ENCODE measurements at places on chromosomes 11 and 22. TPM values are rescaled to one million over a fixed set of nuclear protein-coding genes. Genes with fewer than 3 reads are reported as not detected.

DNA sequence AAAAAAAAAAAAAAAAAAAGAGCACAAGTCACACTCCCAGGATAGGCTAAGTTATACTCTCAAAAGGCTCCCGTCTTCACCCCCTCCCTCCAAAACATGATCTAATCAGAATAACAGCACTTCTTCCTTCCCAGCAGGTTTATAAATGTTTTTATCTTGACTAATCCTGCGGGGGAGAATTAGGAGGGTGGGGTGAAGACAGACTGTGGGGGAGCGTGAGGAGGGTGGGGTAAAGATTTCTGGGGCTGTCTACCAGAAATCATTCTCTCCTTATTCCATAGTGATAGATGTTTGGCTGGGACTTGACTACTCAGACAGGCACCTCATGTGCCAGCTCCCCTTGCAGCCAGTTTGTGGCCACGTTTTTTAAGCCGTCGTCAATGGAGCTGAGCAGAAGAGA lies 17.0 kb downstream of the KCNE3 start:
- DNase-seq: no peak

- no peak for DNase-seq
Observed at GRCh38 chr11:41446566-41446965, 12.9 kb downstream of the LRRC4C start.

DNA sequence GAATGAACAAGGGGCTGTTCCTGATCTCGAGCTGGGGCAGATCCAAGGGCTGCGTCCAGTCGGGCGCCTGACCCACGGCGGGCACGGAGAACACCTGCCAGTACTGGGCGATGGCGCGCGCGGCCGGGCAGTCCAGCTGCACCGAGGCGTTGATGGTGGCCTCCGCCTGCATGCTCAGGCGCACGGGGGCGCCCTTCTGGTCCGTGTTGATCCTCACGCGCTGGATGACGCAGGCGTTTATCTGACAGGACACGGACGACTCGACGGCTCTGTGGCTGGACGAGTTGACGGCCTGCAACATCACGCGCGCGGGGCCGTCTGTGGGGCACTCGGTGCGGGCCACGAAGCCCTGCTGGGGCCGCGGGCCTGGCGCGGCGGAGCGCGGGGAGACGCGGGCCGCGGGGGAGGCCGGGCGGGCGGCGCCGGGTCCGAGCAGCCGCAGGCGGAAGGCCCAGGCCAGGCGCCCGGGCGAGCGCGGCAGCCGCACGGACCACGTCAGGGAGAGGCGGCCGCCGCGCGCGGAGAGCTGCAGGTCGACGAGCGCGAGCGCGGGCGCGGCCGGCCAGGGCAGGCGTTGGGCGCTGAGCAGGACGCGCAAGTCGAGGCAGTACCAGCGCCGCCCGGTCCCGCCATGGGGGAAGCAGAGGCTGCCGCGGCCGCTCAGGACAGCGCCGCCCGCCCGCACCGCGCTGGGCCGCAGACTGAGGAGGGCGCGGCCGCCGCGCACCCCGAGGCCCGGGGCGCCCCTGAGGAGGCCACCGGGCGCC lies 511 bp downstream of the PKDREJ start:
- no peak for DNase-seq

- DNase-seq: no peak
Observed at GRCh38 chr11:75439026-75439425, 6.0 kb upstream of the KLHL35 start.

DNA sequence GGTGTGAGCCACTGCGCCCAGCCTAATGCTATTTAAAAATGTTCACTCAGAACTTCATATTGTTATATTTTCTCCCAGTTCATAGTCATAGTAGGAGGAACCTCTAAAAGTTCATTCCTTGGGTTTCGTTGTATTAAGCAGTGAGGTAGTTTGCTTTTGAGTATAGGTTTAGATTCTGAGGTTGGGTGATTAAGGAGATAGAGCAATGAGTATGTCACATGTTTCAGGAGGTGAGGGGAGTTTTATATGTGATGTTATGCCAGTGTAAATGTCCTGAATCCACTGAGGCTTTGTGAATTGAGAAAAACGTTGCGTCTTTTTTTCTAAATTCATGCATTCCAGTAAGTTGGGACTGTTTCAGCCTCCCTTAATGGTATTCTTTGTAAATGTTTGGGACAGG lies 4.2 kb downstream of the UBE2L3 start:
- no peak for DNase-seq

DNA sequence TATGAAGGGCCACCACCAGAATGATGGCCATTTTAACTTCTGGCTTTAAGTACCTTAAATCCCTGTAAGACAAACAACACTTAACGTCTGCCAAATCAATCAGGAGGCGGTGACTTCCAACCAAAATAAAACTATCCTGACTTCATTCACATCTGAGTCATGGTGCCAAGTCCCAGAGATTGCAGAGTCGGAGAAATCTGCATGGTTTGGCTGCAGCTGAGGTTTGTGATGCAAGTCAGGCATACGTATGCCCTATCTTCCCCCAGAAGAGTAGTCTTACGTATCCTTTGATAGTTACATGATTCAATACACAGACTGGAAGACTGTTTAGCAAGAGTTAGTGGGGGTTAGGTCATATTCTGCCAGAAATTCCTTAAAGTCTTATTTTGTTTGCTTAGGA lies 1.7 kb upstream of the GAB2 start:
- no peak for DNase-seq

DNA sequence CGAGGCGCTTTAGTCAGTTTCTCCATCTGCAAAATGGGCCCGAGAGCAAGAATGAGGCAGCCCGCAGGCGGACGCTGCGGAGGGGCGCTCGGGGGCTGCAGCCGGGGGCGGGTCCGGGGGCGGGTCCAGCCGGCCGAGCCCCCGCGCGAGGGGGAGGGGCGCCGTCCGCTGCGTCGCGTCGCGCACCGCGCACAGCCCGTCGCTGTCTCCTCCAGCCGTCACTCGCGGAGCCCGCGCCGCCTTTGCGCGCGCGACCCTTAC lies 282 bp downstream of the PC start:
- no peak for DNase-seq

DNA sequence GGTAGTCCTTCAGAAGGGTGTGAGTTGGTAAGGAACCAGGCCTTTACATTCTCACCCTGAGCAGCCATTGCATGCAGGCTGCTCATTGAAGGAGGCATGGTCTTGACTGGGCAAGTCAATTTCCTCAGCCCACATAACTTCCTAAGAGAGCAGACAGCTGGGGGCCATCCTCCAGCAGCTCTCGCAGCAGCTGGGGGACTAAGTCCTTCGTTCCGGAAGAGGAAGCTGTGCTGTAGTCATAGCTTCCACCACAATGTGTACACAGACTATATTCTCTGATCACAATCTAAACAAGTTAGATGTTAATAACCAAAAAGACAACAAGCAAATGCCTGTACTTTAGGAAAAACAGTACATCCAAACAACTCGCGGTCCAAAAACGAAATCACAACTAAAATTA lies 30.1 kb upstream of the MPPED1 start:
- DNase-seq: no peak

DNA sequence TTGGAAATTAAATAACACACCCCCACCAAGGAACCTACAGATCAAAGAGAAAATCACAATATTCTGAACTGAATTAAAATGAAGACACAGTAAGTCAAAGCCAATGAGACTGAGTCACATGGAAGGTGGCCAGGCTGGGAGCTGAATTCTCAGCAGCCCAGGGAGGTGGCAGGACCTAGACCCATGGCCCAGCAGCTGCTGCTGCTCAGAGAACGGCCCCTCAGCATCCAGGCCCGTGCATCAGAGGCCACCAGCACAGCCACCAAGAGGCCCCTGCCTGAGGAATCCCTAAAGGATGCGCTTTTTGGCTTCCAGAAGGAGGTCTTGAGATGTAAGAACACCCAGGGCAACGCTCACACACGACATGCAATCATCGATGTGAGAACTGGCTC lies 35.0 kb downstream of the TBX1 start:
- no peak for DNase-seq

GRCh38 chr11:118415739-118416068 lies 14.3 kb downstream of the ATP5MG start:
- DNase-seq: no peak

GRCh38 chr11:129729216-129729615 lies 86.4 kb upstream of the TMEM45B start:
- DNase-seq: no peak

GRCh38 chr11:106540001-106540400 lies 462.5 kb downstream of the AASDHPPT start:
- no peak for DNase-seq

GRCh38 chr22:39352306-39352891 lies 2.6 kb downstream of the SYNGR1 start:
- no peak for DNase-seq

DNA sequence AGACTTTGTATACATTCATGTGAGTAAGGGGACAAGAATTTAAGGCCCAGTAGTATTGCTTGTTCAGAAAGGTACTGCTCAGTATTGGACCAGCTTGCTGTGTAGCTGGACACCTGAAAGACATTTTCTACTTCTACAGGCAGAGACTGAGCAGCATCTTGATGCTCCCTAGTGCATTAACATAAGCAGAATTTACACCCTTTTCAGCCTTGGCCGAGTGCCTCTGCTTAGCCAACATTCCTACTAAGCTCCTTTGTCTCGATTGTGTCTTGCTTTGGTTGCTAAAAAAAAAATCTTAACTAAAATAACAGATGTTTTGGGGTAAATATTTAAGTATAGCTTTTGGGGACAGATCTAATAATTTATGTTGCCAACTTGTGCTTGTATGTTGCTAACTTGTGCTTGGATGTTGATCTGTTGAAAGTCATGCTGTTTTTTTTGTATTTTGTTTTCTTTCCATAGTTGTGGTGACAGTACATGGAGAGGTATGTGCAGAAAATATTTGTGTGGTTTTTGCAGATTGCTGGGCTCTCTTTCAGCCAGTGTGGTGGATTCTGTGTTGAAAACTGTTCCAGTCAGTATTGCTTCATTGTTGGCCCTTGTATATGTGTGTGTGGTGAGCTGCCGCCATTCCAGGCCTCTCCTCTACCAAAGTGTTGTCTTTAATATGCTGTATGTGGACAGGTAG lies 3.7 kb downstream of the PTS start:
- no peak for DNase-seq

DNA sequence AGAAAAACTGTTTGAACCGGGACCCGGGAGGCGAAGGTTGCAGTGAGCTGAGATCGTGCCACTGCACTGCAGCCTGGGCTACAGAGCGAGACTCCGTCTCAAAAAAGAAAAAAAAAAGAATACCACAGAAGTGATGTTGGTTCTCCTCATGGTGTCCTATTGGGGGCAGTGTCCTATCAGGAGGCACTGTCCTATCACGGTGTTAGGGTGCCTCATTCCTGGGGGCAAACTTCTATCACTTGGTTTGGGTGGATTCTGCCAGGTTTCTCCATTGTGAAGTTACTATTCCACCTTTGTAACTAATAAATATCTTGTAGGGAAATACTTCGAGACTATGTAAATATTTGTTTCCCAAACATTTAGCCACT lies 19.6 kb downstream of the PRR14L start:
- no peak for DNase-seq

DNA sequence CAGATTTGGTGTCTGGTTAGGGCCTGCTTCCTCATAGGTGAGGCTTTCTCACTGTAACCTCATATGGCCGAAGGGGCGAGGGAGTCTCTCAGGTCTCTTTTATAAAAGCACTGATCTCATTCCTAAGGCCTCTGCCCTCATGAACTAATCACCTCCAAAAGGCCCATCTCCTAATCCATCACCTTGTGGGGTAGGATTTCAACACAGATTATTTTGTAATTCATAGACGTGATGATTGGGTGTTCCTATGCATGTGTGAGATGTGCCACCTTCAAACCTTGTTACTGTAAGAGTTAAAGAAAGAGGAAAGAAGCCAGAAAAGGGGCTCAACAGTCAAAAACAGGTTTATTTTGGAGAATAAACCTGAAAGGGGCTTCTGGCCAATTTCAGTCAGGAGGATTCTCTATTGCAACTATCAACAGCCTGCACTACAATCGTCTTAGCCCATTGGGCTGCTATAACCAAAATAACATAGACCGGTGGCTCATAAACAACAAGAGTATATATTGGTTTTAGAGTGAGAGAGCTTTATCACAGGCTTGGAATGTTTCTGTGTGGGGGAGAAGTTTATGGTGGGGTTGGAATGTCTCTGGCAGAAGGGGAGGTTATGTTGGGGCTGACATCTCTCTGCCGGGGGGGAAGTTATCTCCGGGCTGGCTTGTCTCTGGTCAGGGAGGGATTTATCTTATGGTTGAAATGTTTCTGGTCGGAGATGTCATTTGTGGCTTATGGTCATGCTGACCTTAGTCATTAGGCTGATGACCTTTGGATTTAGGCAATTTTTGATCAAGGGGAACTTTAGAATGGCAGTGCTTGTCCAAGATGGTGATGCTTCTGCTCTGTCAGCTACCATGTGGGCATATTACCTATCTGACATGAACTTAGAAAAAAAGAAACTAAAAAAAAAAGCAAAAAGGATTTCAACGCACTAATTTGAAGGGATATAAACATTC lies 35.1 kb downstream of the CSF2RB start:
- no peak for DNase-seq

DNA sequence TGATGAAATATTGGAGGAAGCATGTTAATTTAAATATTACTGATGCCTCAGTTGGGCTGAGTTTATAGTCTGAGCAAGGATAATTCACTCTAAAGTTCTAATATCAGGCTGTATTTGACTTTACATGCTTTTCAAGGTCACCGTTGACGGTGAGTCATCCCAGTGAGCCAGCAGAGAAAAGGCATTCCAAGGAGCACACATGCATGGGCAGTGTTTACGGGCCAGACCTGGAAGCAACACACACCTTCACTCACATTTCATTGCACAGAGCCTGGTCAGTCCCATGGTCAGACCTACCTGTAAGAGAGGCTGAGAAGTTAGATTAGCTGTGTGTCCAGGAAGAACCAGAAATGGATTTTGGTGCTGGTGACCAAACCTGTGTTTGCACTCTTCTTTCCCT lies 53.5 kb downstream of the COMMD9 start:
- no peak for DNase-seq

DNA sequence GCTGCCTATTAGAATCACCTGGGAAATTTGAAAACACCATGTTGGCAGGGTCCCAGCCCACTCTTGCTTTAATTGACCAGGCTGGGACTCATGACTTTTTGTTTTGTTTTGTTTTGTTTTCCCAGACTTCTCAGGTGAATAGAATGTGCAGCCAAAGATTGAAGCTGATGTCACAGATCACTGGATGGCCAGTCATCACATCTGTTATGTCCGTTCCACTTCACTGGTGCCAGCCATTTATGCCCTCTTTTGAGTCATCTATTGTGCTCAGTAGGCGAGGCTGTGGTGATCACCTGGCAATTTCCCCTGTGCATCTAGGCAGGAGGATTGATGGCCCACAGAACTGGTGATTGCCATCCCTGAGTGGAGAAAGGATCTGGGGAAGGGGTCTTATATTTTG lies 297.3 kb downstream of the INSC start:
- DNase-seq: no peak

- DNase-seq: no peak
Observed at GRCh38 chr22:37033605-37034430, 14.3 kb downstream of the MPST start.

Gene RFPL1
- not detected for polyA plus RNA-seq

Gene MYBPC3
- 0.49 TPM for polyA plus RNA-seq

Gene SMC1B
- polyA plus RNA-seq: 0.06 TPM

Gene BBOX1
- 0.21 TPM for polyA plus RNA-seq

Gene HBG2
- 1,834 TPM for polyA plus RNA-seq

Gene CARD10
- polyA plus RNA-seq: 12.3 TPM

Gene MMP27
- not detected for polyA plus RNA-seq

Gene OR8B4
- polyA plus RNA-seq: not detected

Gene OR4C12
- polyA plus RNA-seq: not detected

Gene LRRC55
- 1.7 TPM for polyA plus RNA-seq

Gene LRRC51
- 8.8 TPM for polyA plus RNA-seq

Gene PATE2
- not detected for polyA plus RNA-seq

Measured in hindlimb muscle (tissue), 1 donor.